ENCODE measurements at places on chromosomes 16 and 17.

GRCh38 chr16:80931801-80932707, 74.6 kb downstream of the CMC2 start:
- DNase-seq: no peak

GRCh38 chr17:2794111-2794803, 2.0 kb upstream of the RAP1GAP2 start:
- DNase-seq: no peak

- DNase-seq: no peak
Observed at GRCh38 chr16:70437582-70438557, 1.0 kb downstream of the ST3GAL2 start.

- no peak for DNase-seq
Observed at GRCh38 chr17:62652251-62653001, 25.0 kb downstream of the MRC2 start.

DNA sequence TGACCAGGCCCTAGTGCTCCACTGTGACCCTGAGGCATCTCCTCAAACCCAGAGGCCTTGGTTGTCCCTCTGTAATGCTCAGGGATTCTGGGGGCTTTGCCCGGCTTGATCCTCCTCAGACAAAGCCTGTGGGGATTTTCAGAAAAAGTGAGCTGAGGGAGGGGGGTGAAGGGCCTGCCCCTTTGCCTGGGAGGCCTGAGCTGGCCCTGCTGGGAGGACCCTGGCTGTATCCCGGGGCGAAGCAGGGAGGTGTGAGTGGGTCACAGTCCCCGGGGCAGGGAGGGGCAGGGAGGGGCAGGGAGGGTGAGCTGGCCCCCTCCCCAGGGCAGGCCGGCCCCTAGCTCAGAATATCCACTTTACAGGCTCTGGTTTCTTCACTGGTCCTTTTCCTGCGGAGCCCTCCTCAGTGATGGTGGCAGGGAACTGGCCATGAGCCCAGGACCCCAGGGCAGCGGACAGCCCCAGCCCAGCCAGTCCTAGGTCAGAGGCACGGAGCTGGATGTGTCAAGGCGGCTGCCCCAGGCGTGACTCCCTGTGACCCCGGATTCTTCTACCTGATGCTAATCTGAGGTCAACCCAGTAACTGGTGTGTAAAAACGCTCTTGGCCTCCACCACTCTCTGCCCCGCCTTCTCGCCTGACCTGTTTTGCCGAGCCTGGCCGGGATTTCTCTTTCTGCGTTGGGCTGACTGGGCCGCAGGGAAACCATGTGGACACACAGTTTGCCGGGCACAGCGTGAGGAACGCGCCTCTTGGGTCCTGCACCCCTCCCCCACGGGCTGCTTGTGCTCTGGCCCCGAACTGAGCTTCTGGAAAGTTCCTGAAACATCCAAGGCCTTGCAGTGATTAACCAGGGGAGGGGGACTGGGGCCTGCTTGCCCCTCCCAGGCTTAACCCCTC, 5.8 kb upstream of the FASN start:
- DNase-seq: no peak

- DNase-seq: no peak
Observed at GRCh38 chr16:5979905-5980550, 882.4 kb upstream of the EEF2KMT start.

GRCh38 chr17:80970044-80970761, 21.4 kb upstream of the CHMP6 start:
- DNase-seq: no peak

GRCh38 chr17:66951605-66951953, 12.9 kb upstream of the CACNG4 start:
- no peak for DNase-seq

DNA sequence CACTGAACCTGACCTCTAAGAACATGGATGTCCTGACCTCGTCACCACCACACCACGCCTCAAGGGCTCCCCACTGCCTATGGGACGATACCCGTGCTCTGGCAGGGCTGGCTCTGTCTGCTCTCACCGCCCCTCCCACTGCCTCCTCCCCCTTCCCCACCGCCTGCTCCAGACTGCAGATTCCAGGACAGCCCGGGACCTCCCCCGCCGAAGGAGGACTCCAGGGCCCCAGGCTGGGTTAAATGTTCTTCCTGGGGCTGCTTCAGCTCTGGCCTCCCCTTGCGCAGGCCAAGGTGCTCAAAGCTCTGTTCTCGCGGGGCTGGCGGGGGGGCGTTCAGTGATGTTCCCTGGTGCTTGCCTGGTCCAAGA, 3.1 kb downstream of the NPW start:
- DNase-seq: no peak

DNA sequence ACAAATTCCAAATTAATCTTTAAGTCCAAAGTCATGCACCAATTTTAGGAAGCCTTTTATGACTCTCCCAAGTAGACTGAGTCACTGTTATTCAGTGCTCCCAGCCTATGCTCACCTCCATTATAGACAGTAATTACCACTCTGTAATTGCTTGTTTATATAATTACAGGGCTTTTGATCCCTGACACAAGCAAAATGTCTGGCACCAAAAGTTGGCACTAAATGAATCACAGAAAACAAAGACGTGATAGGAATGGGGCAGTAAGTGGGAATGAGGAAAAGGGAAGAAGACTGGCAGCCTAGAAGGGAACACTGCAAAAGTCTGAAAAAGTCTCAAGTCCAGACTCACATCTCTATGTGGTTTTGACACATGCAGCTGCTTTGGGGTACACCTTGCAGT, 94.1 kb downstream of the SLC39A11 start:
- no peak for DNase-seq

DNA sequence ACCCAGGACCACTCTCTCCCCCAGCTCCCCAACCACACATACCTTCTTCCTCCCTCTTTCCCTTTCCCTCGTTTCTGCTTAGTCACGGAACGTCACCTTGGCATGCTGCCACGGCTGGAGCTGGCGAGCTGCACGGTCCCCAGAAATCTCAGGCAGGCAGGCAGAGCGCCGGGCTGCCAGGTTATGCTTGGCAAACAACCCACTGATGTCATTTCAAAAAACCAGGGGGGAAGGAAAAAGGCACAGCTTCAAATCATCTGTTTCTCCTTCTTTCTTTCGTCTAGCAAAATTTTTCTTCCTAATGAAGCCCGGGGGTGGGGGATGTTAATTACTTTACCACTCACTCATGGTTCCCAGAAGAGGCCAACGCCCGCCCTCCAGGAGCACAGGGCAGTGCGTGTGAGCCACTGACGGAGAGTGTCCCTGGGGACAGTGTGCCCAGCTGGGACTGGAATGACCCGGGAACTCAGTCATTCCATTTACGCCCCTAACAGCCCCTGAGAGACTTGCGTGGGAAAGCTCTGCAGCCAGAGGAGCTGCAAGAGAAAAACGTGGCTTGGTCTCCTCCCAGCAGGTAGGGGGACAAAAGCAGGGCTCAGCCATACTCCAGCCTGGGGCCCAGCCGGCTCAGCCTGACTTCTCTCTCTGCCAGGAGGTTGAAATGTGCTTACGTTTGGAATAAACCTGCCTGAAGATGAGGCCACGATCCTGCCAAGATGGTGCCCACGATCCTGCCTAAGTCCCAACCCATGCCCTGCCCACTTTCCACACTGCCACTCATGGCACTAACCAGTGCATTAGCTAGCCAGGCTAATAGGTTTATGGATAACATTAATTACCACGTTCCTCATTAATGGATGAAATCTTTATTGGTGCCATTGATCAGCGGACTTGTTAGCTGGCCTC, 198.9 kb downstream of the ZFHX3 start:
- no peak for DNase-seq

- no peak for DNase-seq
Observed at GRCh38 chr16:69741951-69742904, 12.5 kb downstream of the NOB1 start.

DNA sequence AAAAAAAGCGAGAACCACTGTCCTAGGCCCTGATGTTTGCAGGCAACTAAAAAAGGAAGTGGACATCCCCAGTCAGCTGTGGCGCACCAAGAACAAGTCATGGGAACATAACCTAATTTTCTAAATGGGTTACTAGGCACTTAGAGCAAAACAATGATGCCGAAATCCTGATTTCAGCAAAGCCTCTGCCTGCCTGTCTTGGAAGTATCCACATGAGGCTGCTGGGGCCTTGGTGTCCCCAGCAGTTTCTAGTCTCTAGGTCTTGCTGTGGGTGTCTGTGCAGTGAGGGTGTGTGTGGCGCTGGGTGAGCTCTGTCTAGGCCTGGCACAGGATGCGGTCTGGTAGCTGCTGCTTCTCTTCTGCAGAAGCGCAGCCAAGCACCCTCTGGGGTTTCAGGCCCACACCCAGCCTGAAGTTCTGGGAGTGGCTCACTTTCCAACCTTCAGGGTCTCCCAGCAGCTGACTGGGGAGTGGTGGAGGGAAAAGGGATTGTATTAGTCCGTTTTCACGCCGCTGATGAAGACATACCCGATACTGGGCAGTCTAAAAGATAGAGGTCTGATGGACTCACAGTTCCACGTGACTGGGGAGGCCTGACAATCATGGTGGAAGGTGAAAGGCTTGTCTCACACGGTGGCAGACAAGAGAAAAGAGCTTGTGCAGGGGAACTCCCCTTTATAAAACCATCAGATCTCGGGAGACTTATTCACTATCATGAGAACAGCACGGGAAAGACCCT, 21.1 kb downstream of the STH start:
- DNase-seq: peak; percentile 33

DNA sequence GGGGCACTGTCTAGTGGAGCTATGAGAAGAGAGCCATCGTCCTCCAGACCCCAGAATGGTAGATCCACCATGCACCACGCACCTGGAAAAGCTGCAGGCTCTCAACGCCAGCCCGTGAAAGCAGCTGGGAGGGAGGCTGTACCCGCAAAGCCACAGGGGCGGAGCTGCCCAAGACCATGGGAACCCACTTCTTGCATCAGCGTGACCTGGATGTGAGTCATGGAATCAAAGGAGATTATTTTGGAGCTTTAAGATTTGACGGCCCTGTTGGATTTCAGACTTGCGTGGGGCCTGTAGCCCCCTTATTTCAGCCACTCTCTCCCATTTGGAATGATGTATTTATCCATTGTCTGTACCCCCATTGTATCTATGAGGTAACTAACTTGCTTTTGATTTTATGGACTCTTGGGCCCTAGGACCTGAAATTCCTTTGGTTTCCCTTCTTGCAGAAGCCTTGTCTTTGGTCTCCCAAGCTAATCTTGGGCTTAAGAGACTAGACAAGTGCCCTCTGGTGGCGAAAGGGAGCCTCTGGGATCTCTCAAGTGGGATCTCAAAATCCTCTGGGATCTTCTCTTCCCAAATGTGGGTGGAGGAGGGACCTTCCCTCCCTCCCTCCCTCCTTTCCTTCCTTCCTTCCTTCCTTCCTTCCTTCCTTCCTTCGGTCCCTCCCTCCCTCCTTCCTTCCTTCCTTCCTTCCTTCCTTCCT, 58.2 kb upstream of the HAPSTR1 start:
- DNase-seq: no peak

GRCh38 chr17:18146980-18147379, 36.6 kb upstream of the ALKBH5 start:
- no peak for DNase-seq

GRCh38 chr16:4795181-4795827, at the start of gene SMIM22:
TSS of gene SMIM22 (plus strand) at chr16:4795369. CDS start at chr16:4795735, 366 bp downstream.
- DNase-seq: no peak

GRCh38 chr17:69009930-69010329, 50.8 kb downstream of the ABCA9 start:
- DNase-seq: no peak

DNA sequence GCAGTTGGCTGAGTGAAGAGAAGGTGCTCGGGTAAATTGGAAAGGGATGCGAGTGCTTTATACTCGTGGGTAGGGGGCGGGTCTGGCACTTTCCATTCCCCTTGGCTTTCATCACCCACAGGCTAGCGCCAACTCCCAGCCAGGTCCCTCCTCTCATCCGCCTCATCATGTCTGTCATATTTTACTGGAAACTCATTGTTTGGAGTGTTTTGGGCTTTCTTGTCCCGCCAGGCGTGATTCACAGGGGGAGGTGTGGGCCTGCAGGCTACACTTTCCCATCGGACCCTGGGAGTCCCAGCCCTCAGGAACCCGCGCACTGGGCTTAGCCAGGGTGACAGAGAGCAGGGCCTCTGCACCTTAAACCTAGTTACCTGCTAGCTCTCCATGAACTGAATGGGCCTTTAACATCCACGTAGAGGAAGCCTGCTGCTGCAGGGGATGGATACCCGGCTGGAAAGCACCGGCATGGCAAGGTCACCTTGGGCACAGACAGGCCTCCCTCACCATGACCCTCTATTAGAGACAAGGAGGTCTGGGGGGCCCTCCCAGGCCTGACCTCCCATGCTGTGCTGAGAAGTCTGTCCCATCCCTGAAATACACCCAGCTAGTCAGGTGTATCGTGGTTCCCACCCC, at the start of gene KRT14:
Gene KRT14, minus strand, starts transcription at position 33 of the 633 bp plus-strand sequence. CDS start 61 bp downstream, outside the sequence.
- no peak for DNase-seq

DNA sequence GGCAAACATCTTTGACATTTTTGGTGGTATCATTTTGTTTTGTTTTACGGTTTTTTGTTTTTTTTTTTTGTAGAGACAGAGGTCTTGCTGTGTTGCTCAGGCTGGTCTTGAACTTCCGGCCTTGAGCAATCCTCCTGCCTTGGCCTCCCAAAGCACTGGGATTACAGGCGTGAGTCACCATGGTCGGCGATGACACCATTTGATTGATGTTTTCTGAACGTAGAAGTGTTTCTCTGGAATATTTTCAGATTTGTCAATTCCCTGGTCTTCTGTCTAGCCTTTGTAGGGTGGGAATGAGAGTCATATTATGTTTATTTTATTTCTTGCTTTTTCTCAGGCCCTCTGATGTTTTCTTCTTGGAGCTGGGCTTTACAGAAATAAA, 32.2 kb upstream of the BRD7 start:
- DNase-seq: no peak

- DNase-seq: no peak
Observed at GRCh38 chr16:67919622-67920221, 11.9 kb downstream of the CTRL start.

DNA sequence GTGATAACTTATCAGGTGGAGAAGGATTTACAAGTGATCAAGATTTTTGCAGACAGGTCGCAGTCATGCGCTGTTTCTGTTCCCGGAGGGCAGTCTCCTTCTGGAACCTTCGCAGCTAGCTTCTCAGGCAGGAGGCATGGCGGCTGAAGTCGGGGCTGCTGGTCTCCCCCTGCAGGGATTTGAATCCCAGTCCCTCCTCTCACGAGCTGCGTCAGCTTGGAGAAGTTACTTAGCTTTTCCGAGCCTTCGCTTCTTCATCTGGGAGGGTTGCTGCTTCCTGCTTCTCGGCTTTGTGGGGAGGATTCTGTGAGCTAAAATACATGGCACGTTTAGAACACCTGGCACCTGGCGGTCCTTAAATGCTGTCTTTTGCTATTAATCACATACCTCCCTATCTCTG, 287.8 kb upstream of the FOXF1 start:
- DNase-seq: no peak

GRCh38 chr16:84514874-84515835, 10.7 kb upstream of the MEAK7 start:
- peak; percentile 84 for DNase-seq

GRCh38 chr16:81564421-81564911, 119.9 kb downstream of the CMIP start:
- no peak for DNase-seq
